ENCODE measurements at places on chromosomes 2 and 18.

- DNase-seq, result no peak
Measured at GRCh38 chr2:172465417-172466334, 38.3 kb downstream of the ITGA6 start.

DNA sequence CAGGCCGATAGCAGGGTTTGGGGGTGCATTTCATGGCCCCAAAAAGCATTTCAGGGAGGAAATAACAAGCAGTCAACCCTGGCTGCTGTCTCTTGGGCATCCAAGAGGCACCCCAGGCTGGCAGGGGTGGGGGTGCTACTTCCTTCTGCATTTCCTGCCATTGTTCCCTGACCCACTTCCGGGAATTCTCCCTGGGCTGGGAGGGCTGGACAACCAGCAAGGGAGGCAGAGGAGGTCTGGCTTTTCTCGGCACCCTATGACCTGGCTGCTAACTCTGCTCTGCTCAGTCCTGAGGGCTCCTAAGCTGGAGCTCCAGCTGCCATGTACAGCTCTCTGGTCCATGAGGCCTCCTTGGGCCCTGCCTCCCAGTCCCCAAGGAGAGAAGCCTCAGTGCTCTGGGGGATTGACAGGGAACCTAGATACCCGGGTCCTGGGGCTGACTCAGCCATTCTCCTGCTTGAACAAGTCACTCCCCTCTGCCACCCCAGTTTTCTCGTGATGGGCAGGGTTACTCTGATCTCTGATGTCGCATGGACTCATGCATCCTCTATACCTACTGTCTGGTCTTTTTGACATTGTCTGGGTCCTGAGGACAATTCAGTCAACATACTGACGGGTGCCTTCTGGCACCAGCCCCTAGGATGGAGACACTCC lies 47.2 kb downstream of the DYSF start:
- DNase-seq, result no peak

DNA sequence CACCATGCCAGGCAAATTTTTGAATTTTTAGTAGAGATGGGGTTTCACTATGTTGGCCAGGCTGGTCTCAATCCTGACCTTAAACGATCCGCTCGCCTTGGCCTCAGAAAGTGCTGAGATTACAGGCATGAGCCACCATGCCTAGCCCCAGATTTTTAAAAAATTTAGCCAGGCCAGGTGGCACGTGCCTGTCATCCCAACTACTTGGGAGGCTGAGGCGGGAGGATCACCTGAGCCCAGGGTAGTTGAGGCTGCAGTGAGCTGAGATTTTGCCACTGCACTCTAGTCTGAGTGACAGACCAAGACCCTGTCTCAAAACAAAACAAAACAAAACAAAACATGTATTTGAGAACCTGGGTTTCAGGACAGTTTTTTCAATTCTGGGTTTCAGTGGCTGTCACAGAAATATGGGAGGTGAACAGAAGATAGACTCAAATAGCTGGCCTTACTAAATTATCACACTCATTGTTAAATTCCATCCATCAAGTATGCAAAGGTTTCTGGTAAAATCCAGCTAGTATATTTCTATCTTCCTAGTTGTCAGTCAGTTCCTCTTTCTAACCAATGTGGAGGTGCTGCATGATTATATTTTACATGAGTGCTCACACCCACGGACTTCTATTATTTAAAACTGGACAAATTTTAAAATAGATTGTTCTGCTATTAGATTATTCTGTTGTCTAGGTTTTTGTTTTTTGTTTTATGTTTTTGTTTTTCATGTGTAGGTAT lies 5.4 kb downstream of the ALPG start:
- DNase-seq, result no peak

- DNase-seq, result no peak
Measured at GRCh38 chr2:18194161-18194560, 315.7 kb downstream of the KCNS3 start.

- DNase-seq, result no peak
Measured at GRCh38 chr2:238900511-238900910, 52.6 kb downstream of the TWIST2 start.

DNA sequence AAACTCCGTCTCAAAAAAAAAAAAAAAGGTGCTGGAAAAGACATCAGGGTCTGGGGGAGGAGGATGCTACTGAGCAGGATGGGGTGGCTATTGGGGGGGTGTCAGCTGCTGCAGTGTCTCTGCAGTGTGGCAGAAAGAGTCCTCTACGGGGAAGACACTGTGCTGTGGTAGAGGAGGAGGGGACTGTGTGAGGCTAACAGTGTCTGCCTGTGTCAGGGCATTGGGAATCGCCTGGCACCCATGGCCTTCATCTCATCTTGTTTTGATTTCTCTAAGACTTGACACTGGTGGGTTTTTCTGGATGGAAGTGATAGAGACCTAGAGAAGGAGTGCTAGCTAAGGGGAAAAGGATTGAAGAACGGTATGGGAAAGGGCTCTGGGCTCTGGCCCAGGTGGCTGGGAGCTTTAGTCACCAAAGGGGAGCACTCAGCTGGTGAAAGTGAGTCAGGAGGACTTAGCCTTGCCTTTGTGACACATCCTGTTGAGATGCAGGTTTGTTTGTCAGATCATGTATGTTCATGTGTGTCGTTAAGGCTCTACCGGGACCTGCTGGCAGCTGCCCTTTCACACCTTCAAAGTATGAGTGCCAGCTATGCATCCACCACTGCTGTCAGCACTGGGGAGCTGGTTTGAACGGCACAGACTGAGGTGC lies 58.0 kb downstream of the FARP2 start:
- DNase-seq, result no peak

GRCh38 chr2:162908567-162908966 lies 70.0 kb upstream of the KCNH7 start:
- no peak for DNase-seq

DNA sequence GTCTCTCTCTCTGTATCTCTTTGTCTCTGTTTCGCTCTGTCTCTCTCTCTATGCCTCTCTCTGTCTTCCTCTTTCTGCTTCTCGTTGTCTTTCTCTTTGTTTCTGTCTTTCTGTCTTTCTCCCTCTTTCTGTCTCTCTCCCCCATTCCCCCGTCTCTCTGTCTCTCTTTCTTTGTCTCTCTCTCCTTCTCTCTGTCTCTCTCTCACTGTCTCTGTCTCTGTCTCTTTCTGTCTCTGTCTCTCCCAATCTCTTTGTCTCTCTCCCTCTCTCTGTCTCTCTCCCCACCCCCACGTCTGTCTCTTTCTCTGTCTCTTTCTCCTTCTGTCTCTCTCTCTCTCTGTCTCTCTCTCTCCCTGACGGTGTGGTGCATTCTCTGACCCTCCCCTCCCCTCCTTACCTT lies 71.9 kb upstream of the ZNF516 start:
- no peak for DNase-seq

DNA sequence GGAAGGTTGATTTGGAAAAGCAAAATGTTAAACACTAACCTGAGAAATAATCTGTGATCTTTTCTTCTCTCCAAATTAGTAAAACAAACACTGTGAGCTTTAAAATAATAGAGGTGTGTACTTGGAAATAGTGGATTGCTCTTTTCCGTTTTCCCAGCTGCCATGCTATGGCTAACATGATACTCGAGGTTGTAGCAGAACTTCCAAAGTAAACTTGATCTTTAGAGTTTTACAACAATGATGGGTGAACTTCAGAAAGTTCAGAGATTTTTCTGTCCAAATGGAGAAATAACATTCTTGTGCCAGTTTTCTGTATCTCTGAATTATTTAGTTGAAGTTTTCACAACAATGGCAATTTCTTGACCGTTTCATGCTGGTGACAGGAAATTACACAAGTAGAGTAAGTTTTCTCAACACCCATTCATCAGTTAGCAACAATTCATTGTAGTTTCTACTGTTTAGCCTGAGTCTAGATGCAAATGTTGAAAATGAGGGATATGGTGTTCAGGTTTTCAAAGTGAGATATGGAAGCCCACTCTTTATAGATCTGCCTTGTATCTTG lies 135.3 kb upstream of the CTAGE1 start:
- DNase-seq, result no peak

GRCh38 chr2:190587106-190587505 lies 52.6 kb upstream of the NEMP2 start:
- no peak for DNase-seq

GRCh38 chr2:59684116-59684770 lies 869.2 kb downstream of the BCL11A start:
- DNase-seq, result no peak

GRCh38 chr18:59318460-59319050 lies at the start of gene CPLX4:
TSS of gene CPLX4 (minus strand) at chr18:59318649. CDS start at chr18:59318462, 187 bp downstream.
- no peak for DNase-seq

GRCh38 chr2:165792104-165792454 lies 2.0 kb downstream of the GALNT3 start:
- DNase-seq, result no peak

GRCh38 chr2:17171446-17172049 lies 346.7 kb downstream of the RAD51AP2 start:
- no peak for DNase-seq

- DNase-seq, result peak; percentile 38
Measured at GRCh38 chr2:208466151-208466919, 59.7 kb downstream of the PTH2R start.

GRCh38 chr2:160592401-160592800 lies 98.8 kb upstream of the RBMS1 start:
- DNase-seq, result no peak

DNA sequence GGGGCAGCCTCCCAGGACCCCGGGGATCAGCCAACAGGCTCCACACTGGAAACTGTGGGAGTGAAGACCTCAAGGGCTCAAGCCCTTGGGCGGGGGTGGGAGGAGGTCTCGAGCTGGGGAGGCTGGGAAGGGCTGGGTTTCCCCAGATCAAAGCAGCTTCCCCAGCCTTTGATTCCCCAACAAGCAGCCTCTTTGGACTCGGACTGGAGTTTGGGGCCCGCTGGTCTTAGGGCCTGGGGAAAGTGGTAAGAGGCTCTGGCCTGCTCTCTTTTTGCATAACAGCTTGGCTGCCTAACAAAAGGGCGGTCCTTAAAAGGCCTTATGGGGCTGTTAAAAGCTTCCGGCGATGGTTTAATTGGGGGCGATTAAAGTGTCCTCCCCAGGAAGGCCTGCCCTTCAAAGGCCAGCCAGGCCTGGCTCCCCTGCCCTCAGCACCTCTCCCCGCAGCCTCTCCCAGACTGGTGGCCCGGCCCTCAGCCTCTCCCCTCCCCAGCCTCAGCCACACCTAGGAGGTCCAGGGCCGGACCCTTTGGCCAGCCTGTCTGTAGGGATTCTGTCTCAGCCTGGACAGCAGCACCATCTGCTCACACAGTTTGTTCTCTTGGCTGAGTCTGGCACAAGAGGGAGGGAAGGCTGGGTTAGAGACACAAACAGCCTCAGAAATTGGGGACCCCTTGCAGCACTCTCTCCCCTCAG lies 39.6 kb downstream of the ZFP36L2 start:
- no peak for DNase-seq

GRCh38 chr2:216274194-216274840 lies 98.0 kb downstream of the MARCHF4 start:
- no peak for DNase-seq

DNA sequence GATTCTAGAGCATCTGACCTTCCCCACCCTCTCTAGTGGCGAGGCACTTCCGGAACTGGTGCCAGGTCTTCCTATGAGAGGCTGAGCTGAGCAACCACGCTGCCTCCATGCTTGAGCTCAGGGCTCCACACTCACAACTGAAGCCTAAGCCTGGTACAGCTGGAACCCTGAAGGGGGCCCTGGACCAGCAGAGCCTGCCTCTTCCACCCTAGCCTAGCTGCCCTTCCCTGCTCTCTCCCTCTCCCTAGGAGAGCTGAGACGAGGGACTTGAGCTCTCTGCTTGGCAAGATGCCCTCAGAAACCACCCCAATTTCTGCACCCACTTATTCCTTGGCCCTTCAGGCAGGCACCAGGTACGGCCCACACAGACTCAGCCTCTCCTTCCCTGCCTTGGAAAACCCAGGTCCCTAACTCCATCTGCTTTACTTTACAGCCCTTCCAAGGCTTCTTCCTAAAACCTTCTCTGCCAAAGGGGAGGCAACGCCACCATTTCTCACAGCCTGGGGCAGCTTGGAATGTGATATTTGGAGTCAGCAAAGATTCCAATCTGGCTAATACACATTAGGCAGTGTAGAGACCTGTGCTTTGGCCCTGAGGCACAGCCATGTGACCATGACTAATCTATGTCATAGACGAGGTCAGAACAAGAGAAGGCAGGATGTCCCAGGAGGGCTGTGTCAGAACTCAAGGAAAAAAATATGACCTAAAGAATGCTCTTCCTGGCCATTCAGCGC lies 18.8 kb downstream of the COX7A2L start:
- no peak for DNase-seq

- DNase-seq, result no peak
Measured at GRCh38 chr2:140257692-140258300, 1477.6 kb upstream of the NXPH2 start.

GRCh38 chr2:144493027-144493809 lies 26.7 kb downstream of the ZEB2 start:
- DNase-seq, result no peak

- no peak for DNase-seq
Measured at GRCh38 chr2:170843656-170844055, 27.0 kb downstream of the GAD1 start.

GRCh38 chr2:201987426-201987825 lies 46.2 kb upstream of the FZD7 start:
- no peak for DNase-seq

DNA sequence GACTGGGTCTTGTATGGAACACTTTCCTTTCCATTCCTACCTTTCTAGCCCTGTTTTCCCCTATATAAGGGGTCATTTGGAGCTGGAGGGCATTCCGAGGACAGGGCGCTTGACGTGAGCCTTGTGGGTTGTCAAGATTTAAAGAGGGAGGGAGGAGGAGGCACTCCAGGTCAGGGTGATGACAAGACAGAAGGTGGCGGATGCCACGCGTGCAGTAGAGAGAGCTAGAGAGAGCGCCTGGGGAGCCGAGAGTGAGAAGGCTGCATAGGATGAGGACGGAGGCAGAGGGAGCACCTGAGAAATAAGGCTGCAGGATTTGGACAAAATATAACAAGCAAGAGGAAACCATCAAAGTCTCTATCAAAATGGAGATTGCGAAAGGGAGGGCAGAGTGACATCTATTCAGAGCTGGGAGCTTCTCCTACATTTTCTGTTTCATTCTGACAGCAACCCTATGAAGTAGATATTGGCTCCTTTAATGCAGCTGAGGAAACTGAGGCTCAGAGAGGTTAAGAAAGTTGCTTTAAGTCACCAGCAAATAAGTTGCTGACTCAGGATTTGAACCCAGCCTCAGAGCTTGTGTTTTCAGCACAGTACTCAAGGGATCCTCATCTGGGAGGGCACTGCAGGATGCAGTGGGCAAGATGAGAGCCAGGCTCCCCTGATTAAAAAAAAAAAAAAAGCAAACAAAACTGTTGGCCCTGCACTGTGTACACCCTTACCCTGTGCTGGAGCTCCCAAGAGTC lies 124.2 kb downstream of the MRO start:
- no peak for DNase-seq

- no peak for DNase-seq
Measured at GRCh38 chr2:123688231-123688940, 336.7 kb upstream of the CNTNAP5 start.

GRCh38 chr2:239540174-239540573 lies 139.4 kb upstream of the HDAC4 start:
- no peak for DNase-seq

GRCh38 chr2:67471681-67472080 lies 74.5 kb downstream of the ETAA1 start:
- DNase-seq, result no peak

DNA sequence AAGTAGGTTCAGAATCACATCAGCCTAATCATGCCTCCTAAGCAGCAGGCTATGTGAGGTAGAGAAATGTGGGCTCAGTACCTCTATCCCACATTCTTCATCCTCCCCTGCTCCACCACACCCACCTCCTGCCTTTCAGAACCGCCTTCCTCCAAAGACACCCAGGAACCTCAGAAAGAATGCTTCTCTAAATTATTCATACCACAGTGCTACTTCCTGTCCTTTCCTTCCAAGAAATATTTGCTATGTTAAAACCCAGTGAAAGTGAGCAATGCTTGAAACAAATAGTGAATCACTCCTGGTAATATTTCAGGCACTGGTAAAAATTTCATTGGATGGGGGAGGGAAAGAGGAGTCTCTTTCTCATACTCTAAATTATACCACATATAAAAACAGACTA lies 24.0 kb upstream of the CREB1 start:
- no peak for DNase-seq
